ENCODE measurements at places on chromosomes 12 and 14.

GRCh38 chr14:85409481-85410210, 120.3 kb upstream of the FLRT2 start:
- ATAC-seq, result no peak

DNA sequence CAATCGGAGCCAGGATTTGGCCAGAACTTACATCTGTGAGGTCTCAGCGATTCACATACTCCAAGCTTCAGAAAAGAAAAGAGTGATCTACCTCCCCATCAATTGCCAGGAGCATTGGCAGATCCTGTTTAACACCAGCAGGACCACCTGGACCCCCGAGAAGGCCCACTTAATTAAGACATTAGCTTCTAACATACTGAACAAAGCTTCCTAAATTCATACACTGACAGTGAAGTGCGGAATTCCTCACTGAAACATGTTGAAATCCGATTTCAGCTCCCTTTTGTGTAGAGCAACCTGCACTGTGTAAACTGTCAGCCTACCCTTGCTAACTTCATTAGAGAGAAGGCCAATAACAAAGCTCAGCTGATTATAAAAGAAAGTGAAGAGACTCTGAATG, 274.0 kb downstream of the NOVA1 start:
- ATAC-seq, result no peak

- ATAC-seq, result peak; percentile 37
Measured at GRCh38 chr14:24334431-24335291, at the start of gene ADCY4. Gene ADCY4, minus strand, starts transcription at chr14:24335071. Its CDS starts 419 bp downstream, at chr14:24334652.

GRCh38 chr14:22870811-22871223, 723 bp upstream of the LRP10 start:
- peak; percentile 4 for ATAC-seq

Measured in SK-N-SH treated with all-trans-retinoic acid at 6 μM for 48 hours (cell line).